ENCODE measurements at places on chromosomes 5 and 9.

DNA sequence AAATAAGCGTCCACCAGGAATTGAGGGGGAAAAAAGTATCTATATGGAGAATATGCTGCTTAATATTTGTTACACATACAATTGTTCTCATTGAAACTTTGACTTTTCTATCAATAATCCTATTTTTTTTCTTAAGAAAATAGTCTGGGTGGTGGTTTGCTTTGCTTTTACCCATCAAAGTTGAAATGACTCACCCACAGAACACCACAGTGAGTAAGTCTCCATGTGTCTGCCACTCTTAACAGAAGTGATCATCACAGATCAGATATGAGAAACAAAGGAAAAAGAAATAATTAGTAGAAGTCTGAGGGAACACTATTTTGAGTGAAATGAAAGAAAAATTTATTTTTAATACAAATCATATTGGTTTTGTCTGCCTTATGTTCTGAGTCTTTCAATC is 742.8 kb downstream of the CDH9 start:
- DNase-seq = no peak

DNA sequence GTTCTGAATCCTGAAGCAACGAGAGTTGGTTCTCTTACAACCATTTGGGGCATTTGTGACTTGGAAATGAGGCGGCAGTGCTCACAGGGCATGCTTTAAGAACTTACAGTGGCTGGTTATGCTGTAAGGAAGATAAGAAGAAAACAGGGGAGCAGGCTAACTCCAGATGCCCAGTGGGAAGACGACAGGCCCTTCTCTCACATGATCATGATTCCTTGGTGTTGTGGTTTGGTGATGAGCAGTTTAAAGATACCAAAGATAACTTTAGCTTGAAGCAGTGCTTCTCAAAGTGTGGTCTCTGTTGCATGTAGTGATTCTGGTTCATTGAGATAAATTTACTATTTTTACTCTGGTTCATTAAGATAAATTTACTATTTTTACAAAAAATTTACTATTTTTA is 2.6 kb upstream of the HABP4 start:
- DNase-seq = no peak

GRCh38 chr5:124908581-124909451 is 162.4 kb upstream of the ZNF608 start:
- no peak for DNase-seq

- no peak for DNase-seq
Observed at GRCh38 chr9:130530938-130531337, 48.4 kb upstream of the FUBP3 start.

DNA sequence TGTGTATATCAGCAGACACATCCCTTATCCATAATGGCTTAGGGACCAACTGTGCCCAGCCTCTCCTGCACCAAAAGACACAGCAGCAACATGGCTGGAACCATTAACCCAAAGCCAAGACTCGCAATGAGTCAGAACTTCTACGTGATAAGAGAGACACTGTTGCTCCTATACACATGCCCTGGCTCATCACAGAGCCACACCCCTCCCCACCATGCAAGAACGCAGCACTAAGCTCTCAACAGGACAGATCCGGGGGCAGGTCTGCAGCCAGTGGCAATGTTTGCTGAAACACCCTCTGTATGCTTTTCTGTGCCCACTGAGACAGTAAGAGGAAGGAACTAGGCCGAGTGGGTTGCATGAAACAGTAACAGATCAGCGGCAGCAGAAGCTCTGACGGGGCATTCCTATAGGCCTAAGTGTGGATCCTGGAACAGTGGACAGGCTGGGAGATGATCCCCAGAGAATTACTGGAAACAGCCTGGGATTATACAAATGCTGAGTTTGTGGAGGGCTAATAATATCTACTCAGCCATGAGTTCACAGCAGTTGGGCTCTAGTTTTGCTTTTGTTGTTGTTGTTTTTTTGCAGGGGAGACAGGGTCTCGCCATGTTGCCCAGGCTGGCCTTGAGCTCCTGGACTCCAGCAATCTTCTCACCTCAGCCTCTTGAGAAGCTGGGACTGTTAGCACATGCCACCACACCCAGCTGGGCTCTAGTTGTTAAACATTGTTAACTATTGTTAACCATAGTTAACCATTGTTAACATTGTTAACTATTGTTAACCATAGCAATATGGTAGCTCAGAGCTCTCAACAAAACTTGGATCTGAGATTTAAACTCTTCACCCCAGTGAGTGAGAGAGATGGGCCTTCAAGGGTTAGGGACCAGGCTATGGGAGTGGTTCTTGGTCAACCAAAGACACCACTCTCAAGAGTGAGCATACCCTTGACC is 41.0 kb downstream of the B4GALT1 start:
- DNase-seq = peak; percentile 59

- no peak for DNase-seq
Observed at GRCh38 chr5:66985417-66985816, 211.2 kb downstream of the CD180 start.

- no peak for DNase-seq
Observed at GRCh38 chr5:137105351-137106035, 393.6 kb downstream of the SPOCK1 start.

DNA sequence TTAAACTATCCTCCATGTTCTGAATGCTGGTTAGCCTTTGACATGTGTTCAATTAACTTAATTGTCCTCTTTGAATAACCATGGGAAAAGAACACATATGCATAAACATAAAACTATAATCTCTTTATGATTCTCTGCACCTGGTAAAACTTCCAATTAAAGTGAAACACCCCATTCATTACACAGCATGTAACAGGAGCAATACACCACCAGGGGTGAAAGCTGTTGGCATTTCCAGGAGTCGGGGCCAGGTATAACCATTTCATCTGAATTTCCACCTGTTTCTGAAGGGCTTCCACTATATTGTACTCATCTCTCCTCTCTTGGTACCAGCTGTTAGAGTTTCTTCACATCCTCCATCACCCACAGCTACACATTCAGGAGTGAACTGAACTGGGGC is 303.8 kb downstream of the EDIL3 start:
- no peak for DNase-seq

DNA sequence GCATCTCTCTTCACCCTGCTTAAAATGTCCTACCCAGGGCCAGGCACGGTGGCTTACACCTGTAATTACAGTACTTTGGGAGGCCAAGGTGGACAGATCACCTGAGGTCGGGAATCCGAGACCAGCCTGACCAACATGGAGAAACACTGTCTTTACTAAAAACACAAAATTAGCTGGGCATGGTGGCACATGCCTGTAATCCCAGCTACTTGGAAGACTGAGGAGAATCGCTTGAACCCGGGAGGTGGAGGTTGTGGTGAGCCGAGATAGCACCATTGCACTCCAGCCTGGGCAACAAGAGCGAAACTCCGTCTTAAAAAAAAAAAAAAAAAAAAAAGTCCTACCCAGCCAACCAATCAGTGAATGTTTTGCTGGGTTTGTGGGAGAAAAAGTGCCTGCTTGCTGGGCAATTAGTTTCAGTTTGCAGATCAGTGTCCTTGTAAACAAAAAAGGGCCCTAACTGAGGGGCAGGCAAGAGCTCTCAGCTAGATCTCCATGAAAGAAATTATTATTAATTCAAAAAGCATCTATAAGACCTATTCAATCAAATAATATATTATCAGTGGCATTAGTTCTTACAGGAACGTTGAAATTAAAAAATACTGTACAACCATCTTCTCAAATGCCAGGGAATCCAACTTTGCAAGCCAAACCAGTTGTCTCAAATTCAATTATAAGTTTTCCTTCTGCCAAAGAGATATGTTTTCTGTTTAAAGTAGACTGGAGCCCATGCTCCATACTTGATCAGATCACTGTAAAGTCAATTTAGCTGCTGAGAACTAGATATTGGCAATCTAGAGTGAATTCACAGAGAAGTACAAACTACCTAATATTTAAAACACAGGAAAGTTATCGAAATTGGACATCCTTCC is 3.9 kb downstream of the MEGF9 start:
- DNase-seq = no peak

DNA sequence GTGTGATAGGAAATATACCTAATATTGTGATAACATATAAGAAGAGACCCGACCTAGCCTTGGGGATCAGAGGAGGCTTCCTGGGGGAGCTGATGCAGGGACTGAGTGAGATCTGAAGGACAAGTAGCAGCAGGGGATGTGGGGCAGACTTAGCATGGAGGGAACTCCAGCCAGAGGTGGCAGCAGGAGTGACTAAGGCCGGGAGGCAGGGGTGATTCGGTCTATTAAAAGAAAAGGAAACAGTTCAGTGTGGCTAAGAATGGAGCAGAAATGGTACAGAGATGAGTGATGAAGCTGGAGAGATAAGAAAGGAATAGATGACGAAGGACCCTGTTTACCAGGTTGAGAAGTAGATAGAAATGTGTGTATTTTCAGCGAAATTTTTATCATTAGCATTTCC is 408.8 kb downstream of the ENC1 start:
- DNase-seq = no peak

GRCh38 chr5:77312413-77312812 is 101.9 kb downstream of the PDE8B start:
- DNase-seq = no peak

DNA sequence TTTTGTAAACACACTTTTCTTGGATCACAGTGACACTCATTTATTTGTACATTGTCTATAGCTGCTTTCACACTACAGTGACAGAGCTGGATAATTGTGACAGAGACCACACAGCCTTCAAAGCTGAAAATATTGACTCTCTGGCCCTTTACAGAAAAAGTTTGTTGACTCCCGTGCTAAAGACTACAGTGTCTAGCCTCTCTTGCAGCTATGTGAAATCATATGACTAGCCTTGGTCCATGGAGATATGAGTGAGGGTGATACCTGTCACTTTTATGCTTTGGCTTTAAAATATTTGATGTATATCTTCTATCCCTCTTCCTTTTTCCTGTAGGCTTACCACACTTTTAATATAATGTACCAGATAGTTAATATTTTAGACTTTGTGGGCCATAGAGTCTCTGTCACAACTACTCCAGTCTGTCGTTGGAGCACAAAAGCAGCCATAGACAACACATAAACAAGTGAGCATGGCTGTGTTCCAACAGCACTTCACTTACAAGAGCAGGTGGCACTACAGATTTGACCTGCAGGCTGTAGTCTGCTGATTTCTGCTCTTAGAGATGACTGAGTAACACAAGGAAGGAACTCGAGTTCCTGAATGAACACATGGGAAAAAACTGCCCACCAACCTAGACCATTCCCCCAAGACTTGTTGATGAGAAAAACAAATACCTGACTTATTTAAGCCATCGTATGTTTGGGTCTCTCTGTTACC is 73.5 kb upstream of the ANKRD55 start:
- DNase-seq = no peak

DNA sequence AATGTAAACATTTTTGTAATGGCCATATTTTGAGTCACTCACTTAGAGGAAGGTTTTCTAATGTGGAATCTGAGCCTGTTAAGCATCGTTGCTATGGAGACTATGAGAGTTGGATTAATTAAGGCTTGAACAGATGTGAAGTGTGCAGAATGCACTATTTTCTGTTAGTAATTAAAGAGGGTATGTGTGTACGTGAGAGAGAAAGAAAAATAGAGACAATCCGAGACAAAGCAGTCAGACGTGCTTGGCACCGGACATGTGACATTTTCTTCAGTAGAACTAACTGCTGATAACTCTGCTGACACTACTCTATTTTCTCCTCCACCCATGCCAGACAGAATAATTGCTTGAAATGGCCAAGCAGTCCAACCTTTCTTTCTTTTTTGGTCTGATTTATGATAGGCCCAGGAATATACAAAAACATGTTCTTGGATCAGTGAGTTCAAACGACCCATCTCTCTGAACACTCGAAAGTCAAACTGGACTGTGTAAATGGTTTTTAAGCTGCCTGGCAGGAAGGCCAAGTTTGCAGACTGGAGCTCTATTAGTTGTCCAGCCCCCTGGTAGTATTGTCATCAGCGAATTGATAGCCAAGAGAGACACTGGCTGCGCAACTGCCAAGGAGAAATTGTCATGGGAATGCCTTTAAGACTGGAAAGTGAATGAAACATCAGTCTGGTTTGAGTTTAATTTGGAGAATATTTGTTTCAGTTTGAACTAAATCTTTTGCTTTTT is 322.1 kb downstream of the ARHGEF28 start:
- DNase-seq = no peak

DNA sequence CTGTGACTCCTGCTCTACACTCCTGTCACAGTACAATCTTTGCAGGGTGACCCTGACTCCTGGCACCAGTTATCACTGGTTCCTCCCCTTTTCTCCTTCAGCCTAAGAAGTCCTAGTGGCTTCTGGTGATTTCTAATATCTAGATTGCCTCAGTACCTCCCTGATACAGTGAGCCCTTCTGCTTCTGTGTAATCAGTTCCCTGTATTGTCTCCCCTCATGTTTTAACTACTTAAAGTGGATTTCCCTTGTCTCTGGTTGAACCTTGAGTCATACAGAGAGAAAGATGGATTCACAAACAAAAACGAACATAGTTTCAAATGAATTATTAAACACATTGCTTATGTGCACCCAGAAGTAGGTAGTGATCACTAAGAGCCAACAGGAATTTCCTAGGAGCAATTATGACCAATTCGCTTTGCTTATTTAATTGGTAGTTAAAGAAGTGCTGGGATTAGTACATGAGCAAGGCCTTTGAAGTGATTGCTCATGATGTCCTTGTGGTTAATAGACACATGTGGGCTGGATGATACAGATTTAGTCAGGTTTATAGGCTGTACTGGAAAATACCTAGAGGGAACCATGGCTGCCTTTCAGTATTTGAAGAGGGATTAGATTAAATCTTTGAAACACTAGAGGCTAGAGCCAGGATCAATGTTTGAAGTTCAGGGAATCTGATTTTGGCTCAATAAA is 145.8 kb upstream of the MEF2C start:
- no peak for DNase-seq

- DNase-seq = no peak
Observed at GRCh38 chr5:58786711-58787303, 203.9 kb downstream of the RAB3C start.

DNA sequence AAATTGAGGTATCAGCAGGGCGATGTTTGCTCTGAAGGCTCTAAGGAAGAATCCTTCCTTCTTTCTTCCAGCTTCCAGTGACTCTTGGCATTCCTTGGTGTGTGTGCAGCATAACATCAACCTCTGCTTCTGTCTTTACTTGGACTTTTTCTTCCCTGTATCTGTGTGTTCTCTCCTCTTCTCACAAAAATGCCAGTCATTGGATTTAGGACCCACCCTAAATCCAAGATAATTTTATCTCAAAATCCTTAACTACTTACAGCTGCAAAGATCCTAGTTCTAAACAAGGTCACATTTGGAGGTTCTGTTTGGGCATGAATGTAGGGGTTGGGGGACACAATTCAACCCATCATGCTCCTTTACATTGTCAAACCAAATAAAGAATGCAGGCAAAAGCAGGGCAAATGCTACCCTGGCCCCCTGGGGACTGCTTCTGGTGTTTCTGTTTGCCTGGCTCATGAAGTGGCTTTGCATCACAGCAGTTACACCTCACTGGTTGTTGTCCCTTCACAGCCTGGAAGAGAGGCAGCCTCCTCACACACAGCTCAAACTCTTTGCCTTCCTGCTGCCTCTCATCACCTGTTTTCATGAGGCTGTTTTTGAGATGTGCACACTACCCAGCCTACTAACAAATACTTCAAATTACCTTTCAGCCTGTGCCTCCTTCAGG is 64.8 kb upstream of the PLCXD3 start:
- no peak for DNase-seq

GRCh38 chr9:28941856-28942255 is 1368.6 kb upstream of the C9orf72 start:
- no peak for DNase-seq

All from activated B cell treated with CpG ODN at 0.5 μM for 24 hours (primary cell).